ENCODE measurements at places on chromosomes 12 and 14.
A peak's percentile ranks its signal among the peaks of the same experiment; 100 is the strongest.

GRCh38 chr12:77893918-77894317, 63.2 kb downstream of the NAV3 start:
- DNase-seq: peak; percentile 7

DNA sequence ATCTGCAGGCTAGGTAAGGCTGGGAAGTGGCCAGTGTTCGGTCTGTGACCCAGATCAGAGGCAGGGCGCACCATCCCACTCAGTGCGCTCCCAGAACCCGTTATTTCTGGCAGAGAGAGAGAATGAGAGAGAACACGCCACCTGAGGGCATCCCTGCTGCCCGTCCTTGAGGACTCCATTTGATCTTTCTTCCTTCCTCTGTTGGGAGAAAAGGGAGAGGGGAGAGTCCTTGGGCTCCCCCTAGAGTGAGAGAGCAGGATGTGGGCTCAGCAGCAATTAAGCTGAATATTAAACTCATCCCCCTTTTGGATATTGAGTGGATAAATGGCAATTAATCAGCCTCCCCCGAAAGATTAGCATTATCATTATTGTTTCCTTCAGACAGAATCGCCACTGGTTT, 70.6 kb downstream of the IFT43 start:
- DNase-seq: peak; percentile 6

DNA sequence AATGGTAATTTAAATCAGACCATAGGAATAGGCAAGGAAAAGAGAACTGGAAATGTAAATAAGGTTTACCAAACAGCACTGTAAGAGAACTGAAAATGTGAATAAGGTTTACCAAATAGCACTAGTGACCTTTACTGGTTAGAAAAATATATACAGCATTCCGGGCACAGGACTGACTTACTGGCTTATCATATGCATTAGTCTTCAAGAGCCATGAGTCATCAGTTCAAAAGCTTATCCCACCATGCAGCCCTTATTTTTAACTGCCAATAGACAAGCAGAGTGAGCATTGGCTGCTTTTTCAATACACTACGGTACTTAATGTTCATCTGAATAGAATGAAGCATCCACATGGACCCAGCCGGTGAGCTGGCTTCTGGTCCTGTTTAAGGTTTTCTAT, 13.0 kb upstream of the NELL2 start:
- DNase-seq: no peak

- DNase-seq: no peak
These were observed 2.3 kb upstream of the ZNF705A start for GRCh38 chr12:8154526-8154925.

DNA sequence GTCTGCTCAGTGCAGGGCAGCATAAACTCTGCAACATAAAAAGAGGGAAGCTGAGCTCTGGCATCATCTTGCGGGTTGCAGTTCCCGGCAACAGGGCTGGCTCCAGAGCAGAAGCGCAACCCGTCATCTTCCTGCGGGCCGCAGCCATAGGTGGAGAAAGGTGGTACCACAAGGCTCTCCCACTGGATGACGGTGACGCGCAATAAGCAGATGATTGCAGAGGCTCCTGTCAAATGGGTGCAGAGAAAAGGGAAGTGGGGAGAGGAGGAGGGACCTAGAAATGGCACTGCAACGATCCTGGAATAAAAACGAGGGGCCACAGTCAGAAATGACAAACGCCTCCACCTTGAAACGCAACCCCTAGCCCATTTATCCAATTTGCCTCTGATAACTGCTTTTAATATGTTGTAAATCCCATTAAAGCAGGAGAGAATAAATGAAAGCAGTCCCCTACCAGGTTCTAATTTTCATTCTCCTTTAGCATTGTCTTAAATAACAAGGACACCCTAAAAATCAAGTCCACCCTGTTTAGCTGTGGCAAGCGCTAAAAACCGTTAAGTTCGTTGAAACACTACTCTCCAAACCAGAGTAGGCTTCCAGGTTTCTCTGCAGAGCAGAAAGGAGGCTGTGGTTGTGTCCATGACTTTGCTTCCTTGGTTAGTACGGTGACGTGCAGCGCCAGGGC, 30.9 kb upstream of the TUBA1C start:
- no peak for DNase-seq

GRCh38 chr12:2673966-2674810, 120.6 kb upstream of the FKBP4 start:
- no peak for DNase-seq

GRCh38 chr12:46332260-46332659, 40.3 kb downstream of the SLC38A2 start:
- peak; percentile 78 for DNase-seq

DNA sequence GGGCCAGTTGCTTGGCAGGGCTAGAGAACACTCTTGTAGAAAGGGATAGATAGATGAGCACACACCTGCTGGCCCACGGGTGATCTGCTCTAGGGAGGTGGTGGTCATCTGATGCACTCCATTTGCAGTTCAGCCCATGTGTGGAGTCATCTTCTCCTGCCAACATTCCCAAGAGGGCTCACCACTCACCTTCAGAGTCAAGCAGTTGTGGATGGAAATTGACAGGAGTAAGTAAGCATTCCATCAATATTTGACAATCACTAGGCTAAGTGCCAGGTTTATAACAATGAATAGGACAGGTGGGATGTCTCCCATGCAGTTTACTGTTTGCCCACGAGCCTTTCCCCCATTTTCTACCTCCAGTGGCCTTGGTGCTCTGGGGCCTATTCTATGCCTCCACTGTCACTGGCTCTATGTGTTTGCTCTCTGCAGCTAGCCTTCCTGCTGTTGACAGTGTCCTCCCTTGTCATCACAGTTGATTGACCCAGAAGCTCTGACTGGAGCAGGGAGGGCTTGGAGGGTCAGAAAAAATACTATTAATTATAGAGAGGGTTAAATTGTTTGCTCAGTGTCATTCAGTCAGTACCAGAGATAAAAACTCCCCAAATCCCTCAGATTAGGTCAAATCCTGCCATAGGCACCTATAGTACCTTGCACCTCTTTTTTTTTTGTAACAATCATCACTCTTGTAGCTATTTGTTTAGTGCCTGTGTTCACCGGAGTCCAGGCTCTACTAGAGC, 134.6 kb upstream of the PZP start:
- no peak for DNase-seq

DNA sequence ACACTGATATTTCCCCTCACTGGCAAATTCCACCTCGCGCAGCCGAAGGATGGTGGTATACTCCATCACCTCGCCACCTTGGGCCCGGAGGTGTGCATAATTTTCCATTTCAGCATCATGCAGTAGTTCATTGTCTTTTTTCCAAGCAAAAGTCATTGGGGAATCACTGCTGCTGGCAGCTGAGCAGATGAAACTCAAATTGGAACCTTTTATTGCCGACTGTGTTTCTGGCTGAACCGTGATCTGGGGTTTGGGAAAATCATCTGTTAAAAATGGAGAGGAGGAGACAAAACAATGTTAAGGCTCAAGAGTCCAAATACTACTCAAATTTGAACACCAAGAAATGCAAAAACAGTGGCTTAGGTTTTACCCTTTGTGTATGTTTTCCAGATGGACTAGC, 39.7 kb downstream of the LRIG3 start:
- DNase-seq: no peak

DNA sequence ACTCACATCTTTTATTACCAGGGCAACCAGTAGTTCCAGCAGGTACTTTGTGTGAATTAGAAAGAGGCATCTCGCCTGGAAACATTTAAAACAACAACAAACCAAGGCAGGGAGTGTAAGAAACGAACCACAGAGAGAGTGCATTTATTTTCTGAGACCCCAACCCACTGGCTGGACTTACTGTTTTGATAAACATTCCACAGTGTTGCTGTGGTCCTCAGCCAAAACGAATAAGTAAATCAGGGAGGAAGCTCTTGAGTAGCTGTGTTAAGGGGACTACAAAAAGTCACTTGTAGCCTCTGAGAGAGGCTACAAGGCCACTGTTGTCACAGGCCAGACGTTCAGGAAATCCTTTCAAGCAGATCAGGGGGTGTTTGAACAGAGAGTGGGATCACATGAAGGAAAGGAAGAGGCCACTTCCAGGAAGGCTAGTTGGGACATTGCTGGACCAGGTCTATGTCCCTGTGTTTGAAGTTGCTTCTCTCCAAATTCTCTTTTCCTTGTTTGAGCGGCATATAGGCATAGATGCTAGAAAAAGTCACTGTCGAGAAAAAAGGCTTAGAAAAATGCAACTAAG, 33.8 kb downstream of the DMAC2L start:
- no peak for DNase-seq

- DNase-seq: peak; percentile 39
These were observed 7.6 kb upstream of the BRMS1L start for GRCh38 chr14:35818346-35819115.

GRCh38 chr12:23781118-23781517, 168.4 kb downstream of the SOX5 start:
- no peak for DNase-seq

DNA sequence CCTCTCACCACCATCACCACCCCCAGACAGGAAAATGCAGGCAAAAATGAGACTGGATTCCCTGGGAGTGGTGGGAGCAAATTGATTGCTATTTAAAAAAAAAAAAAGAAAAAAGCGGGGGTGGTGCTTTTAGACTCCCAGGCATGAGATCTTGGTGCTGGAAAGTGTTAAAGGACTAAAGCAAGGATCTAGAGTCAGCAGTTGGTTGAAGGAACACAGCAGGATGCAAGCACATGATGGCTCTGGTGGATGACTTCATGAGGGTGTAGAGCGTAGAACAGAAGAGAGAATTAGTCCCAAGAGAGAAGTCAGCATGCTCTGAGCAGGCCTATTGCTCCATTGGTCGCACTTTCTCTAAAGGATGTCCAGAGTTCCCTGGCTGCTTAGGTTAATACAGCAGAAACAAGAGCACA, 183.8 kb upstream of the HMGA2 start:
- no peak for DNase-seq

DNA sequence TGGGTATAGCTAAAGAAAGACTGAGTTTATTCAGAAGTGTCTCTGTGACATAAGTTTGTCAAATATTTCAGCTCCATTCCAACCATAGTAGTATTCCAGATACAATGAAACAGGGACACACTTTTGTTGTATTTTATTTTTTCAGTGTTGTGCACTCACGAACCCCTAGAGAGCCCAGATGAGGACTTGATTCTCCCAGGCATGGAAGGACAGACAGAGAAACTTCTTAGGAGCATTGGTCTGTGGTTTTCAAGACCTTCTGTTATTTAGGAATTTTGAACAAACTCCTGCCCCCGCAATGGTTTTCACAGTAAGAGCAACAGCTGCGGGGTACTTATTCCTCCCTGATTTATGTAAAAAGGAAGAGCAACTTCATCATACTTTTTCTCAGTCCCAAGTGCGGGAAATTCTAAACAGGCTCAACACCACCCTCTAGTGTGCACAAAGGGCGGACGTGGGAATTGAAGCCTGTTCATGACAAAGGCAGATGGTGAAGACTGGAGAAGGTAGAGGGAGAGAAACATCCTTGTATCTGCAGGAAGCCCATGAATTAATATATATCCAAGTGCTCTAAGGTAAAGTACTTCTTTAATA, 147.6 kb downstream of the PAH start:
- peak; percentile 4 for DNase-seq

DNA sequence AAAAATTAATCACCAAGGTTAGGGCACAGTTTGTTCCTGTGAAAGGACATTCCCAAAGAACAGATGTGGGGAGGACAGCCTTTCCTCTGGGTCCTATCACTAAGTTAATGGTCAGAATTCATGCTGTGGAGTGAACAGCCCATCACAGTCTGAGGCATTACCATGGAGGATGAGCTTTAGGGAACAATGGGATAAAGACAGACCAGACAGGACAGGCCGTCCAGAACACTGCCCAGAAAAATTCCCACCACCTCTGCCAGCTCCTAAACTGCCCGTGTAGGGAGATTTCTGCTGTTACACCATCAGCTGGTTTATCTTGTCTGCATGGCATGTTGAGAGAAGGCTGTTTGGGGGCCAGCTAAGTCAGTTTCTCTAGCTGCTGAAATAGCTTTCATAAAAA, 49.6 kb upstream of the IFNG-AS1 start:
- DNase-seq: no peak

DNA sequence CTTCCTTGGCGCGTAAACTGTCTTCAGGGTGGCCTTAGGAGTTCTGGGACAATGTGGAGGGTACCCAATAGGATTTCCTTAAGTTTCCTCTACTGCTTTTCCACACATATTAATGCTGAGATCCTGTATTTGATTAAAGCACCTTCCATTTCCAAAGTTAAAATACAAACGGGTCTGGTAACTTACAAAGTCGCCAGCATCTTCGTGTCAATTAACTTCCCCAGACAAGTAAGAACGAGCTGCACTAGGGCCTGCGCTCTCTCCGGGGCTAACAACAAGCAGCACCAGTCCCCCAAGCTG, 130.9 kb downstream of the NDUFA12 start:
- DNase-seq: no peak

- no peak for DNase-seq
These were observed 13.7 kb downstream of the PIGH start for GRCh38 chr14:67586369-67586768.

DNA sequence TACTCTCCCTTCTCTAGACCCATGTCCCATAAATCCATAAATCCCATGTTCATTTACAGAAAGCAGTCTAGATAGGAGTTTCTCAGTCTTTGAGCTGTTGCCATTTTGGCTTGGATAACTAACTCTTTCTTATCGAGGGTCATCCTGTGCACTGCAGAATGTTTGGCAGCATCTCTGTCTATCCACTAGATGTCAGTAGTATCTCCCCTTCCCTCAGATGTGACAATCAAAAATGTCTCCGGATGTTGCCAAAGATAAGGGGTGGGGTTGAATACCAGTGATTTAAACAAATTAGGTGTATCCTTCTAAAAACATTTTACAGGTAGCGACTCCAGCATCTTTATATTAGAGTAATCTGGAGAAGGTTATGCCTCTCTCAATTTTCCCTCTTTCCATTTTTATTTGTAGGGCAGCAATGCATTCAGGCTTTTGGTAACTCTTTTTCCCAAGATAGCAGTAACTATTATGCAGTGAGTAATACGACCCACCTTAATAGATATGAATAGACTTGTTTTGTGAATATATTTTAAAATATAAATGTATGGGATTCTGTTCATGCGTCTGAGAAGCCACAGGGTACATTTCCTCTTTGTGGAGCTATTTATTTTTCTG, 100.7 kb downstream of the LRRK2 start:
- peak; percentile 55 for DNase-seq

DNA sequence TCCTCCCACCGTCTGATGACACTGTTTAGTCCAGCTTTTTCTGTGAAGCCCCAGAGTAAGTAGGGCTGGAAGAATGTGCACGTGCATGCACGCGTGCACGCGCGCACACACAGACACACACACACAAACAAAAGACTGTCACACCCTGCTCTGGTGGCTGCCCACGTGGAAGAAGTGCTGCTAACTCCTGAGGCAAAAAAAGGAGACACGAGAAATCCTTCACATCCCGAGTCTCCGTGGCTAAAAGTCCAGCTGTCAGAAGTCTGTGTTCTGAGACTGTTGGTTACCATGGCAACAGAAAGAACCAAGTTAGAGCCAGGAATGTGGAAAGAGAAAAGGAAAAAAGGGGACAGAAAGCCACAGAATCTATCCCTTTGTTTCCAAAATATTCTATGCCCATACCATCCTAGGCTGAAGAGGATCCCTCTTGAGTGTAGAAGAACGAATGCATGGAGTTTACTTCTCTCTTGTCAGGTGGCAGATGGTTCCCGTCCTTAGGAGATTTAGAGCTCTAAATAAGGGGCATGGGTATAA, 1.6 kb upstream of the C12orf71 start:
- DNase-seq: peak; percentile 28

Data from HCEC 1CT (cell line).